ENCODE measurements at places on chromosomes 4 and X. TPM values are rescaled to one million over a fixed set of nuclear protein-coding genes. Genes with fewer than 3 reads are reported as not detected.
A peak's percentile ranks its signal among the peaks of the same experiment; 100 is the strongest.

DNA sequence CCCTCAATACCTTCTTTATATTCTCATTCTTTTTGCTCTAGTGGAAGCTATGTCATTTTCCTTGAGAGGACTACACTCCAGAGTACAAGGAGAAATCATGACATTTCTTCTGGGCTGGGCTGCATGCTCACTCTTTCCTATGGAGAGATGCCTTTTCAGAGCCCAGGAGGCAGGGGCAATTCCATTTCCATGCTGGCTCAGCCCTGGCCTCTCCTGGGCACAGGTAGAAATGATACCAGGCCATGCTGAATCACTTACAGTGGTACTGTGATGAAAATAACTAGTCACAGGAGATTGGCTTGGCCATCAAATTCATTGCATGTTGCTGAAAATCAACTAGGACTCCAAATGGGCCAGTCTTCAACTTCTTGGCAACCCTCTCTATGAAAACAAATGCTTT is 34.0 kb upstream of the PPARGC1A start:
- DNase-seq, result no peak

DNA sequence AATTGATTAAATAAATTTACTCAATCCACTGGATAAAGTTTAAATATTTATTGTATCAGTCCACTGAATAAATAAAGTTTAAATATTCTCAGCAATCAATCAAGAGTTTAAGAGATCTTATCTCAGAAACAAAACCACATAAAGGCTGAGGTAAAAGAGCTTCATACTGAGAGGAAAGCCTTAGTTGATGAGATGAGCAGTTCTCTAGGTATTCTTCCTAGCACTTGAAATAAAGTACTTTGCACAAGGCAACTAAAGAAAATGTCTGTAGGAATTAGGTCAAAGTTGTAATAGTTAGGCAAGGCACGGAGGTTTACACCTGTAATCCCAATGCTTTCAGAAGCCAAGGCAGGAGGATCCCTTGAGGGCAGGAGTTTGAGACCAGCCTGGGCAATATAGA is 63.5 kb downstream of the UCHL1 start:
- no peak for DNase-seq

Gene ARMCX6
- polyA plus RNA-seq, result 32.3 TPM

GRCh38 chr4:10639100-10639499 is 45.5 kb downstream of the CLNK start:
- no peak for DNase-seq

DNA sequence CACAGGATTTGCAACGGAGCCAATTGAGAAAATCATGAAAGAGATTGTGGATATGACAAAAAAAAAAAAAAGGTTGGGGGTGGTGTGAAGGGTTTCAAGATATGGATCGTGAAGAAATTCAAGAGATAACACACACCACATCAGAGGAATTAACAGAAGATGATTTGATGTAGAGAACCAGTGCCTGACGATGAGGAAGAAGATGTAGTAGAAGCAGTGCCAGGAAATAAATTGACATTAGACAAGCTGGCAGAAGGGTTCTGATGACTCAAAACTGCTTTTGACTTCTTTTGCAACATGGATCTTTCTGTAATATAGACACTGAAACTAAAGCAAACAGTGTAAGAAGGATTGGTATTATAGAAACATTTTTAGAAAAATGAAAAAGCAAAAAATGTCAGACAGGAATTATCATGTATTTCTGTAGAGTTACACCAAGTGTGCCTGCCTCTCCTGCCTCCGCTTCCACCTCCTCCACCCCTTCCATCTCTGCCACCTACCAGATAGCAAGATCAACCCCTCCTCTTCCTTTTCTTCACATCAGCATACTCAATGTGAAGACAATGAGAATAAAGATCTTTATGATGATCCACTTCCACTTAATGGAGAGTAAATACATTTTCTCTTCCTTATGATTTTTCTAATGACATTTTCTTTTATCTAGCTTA is 127.5 kb upstream of the OTUD4 start:
- DNase-seq, result no peak

GRCh38 chr4:66330125-66330524 is 659.8 kb upstream of the EPHA5 start:
- no peak for DNase-seq

DNA sequence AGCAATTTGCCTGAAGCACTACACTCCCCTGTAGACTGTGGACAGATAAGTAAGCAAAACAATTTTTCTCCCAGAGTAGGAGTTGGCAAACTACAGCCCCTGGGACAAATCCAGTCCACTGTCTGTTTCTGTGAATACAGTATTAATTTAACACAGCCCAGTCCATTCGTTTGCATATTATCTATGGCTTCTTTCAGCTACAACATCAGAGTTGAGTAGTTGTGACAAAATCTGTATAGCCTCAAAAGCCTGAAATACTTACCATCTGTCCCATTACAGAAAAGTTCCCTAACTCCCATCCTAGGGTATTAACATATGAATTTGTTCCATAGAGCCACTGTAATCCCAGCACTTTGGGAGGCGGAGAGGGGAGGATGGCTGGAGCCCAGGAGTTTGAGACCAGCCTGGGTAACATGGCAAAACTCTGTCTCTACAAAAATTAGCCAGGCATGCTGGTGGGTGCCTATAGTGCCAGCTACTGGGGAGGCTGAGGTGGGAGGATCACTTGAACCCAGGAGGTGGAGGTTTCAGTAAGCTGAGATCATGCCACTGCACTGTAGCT is 53.0 kb downstream of the AMELX start:
- no peak for DNase-seq

Gene POU4F2
- polyA plus RNA-seq, result not detected

DNA sequence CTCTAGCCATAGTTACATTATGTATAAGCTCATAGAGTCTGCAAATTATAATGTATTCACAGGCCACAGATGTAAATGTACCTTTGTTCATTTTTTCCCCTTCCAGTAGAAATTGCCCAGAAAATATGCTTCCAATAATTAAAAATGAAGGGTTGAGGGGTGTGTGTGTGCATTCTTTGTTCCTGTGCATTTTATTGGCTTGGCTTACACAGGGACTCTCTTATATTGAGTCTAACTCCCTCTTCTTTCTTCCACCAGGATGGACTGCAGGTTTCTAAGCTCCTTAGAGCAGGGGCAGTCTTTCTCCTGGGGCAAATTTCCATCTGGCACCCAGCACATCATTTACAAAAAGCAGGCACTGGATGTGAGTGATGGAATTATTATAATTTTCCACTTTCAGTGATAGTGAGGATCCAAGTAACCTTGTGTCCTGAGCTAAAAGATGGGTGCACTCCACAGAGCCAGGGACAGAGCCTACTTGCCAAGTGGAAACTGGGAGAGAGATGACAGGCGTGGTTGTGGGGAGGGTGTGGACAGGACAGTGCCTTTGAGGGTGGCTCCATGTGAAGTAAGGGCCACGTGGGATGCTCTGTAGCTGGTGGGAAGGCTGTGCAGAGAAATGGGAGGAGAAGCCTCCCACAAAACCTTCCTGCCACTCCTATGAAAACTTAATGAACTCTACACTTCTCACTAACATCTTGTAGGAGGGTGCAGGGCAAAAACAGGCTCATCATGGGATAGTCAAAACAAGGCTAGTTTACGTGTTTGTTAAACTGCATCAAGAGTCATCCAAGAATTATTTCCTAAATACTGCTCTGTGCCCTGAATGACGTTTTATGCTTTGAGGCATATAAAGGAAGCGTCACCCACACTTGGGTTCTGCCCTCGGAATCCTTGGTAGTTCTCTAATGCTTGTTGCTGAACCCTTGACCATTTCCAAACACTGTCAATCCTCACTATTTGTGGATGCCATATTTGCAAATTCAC is 16.0 kb downstream of the IGFBP7 start:
- DNase-seq, result no peak

GRCh38 chr4:7398104-7398423 is 36.7 kb downstream of the PSAPL1 start:
- DNase-seq, result peak; percentile 89

- no peak for DNase-seq
These were observed 8.8 kb downstream of the FNIP2 start for GRCh38 chr4:158777423-158778155.

- DNase-seq, result no peak
These were observed 210.0 kb upstream of the AGTR2 start for GRCh38 chrX:115960440-115961084.

Gene SATL1
- polyA plus RNA-seq, result not detected

GRCh38 chrX:40539214-40540142 is 41.3 kb upstream of the ATP6AP2 start:
- peak; percentile 51 for DNase-seq

Gene H2BW1
- not detected for polyA plus RNA-seq

DNA sequence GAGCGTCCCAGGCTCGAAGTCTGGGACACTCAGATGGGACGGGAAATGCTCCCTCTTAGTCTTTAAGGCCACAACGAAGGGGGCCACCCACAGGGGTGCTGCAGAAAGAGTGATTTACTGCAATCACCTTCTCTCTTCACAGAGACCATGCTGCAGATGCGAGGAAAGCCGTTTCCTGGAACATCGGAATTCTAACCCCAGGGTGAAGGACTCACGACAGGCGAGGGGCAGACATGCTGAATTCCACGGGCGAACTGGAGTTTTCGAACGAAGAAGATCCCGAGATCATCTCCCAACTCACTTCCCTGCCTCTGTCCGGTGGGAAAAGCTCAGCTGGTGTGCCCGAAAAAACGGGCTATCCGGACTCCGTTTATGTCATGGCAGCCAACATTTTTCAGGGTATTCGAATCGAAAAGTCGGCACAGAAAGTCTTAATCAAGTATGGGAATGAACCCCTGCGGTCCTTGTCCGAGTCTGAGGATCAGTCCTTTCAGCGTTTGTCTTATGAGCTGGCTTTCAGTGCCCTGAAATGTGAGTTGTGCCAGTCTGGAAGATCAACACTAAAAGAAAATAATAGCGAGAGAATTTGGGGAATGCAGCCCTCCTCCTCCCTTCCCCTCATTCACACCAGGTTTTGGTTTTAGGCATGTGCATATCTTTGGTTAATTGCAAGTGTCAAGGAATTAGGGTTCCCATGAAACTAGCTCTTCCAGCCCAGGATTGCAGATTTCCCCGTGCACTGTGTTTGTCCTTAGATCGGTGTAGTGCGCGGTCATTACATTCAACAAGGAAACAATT is 905 bp downstream of the NSUN7 start:
- DNase-seq, result peak; percentile 44

Gene RBMX
- polyA plus RNA-seq, result 101 TPM

GRCh38 chr4:158938220-158939044 is 164.4 kb upstream of the RAPGEF2 start:
- no peak for DNase-seq

- no peak for DNase-seq
These were observed 119.1 kb downstream of the TEX13A start for GRCh38 chrX:105101378-105101777.

GRCh38 chr4:96691521-96691920 is 851.6 kb downstream of the PDHA2 start:
- no peak for DNase-seq

- DNase-seq, result peak; percentile 11
These were observed 39.9 kb upstream of the TMEM192 start for GRCh38 chr4:165152527-165152926.

Measured in lung (tissue), 17 donors.